ENCODE measurements at places on chromosomes 11 and 22.

- no peak for DNase-seq
Measured at GRCh38 chr11:35825386-35825785, 118.5 kb upstream of the LDLRAD3 start.

- no peak for DNase-seq
Measured at GRCh38 chr22:32801537-32802236, at the start of gene TIMP3. TIMP3 (plus strand) TSS chr22:32801705; CDS start chr22:32802002, 297 bp downstream.

DNA sequence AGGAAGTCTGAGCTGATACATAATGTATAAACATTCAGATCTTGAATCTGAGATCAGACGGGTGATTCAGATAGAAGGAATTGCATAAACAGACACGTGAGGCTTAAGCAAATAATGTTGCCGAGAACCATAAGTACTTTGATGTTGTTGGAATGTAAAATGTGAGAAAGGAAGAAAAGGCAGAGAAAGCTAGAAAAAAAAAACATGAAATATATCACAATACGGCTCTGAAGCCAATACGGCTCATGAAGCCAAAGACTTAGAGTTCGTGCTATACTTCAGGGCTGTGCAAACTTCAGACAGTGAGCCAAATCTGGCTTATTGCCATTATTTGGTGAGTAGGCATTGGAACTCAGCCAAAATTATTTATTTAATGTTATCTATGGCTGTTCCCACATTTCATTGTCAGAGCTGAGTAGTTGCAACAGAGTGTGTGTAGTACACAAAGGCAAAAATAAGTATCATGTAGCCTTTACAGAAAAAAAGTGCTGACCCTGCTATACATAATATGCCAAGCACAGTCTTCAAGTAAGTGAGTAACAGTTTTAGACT, 673.3 kb downstream of the CNTN5 start:
- DNase-seq = no peak

- DNase-seq = no peak
Measured at GRCh38 chr11:28964811-28965210, 856.6 kb downstream of the METTL15 start.

DNA sequence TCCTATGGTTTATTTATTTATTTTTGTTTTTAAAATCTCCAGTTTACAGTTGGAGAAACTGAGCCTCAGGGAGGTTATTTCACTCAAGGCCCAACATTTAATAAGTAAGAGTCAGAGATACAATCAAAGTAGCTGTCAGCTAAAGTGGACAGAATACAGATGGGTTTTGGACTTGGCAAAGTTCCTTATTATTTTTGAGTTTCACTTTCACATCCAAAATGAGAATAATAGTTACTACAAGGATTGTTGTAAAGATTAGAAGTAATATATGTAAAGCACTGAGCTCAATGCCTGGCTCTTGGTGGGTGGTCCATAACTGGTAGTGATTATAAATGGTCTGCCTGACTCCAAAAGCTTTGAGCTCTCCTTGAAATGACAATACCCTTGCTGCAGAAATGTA, 87.5 kb upstream of the SESN3 start:
- no peak for DNase-seq

- no peak for DNase-seq
Measured at GRCh38 chr22:28188178-28188879, 269.3 kb upstream of the PITPNB start.

DNA sequence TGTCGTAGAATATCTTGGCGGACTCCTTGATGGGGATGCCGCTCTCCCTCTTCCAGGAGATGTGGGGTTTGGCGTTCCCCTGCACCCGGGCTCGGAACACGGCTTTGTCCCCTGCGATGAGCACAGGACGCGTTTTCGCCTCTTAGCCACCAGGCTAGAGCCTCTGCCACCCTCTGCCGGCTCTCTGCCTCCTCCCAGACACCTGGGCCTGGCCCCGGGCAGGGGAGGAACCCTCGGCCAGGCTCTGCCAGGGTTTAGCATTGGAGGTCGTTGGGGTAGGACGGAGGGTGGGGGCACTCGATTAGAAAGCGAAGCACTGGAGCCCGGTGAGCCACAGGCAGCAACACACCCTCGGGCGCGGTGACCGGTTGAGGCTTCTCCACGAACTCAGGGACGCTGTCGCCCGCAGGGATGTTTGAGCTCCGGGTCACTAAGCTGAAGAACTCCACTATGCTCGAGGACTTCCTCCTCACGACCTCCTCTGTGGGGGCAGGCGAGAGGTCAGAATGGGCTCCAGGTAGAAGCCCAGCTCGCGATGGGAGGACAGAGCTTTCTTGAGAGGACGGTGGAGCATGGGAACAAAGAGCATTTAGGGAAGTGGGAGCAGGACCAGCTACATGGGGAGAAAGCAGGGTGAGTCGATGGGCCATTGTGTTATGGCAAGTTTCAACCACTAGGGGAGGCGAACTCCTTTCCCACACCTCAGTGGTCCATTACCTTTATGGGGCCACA, 4.3 kb downstream of the IGSF22 start:
- DNase-seq = peak; percentile 58

DNA sequence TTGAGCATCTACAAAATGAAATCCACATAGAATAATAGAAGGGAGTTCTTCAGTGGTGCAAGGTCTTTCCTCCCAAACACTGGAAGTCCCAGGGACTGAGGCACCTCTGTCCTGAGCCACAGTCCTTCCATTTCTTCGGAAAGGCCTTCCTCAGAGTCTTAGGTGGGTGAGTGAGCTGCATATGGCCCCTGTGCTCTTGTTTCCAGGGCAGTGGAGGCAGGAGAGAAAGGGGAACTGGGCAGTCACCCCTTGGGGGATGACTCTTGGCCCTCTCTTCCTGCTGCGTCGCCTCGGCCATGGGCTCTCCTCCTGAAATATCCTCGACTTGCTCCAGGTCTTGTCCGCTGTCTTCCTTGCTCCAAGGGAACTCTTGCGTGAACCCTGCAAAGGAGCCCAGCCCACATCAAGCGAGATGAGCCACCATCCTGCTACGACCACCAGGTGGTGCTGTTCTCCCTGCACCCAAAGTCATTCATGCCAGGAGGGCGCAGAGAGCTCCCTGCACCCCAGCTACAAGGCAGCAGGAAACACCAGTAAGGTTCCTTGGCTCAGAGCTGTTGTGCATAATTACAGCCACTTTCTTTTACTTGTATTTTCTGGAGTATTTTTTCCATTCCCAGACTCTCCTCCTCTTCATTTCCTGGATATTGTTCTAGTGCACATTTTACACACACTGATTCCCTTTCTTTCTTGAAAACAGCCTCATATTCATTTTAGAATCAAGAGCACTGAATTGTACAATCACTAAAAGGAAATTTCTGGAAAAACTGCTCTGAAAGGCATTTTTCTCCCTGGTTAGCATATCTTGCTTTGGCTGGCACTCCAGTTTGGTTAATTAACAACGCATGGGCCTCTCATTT, 397.8 kb downstream of the OPCML start:
- peak; percentile 77 for DNase-seq

- DNase-seq = no peak
Measured at GRCh38 chr11:132551016-132551415, 981.3 kb downstream of the OPCML start.

DNA sequence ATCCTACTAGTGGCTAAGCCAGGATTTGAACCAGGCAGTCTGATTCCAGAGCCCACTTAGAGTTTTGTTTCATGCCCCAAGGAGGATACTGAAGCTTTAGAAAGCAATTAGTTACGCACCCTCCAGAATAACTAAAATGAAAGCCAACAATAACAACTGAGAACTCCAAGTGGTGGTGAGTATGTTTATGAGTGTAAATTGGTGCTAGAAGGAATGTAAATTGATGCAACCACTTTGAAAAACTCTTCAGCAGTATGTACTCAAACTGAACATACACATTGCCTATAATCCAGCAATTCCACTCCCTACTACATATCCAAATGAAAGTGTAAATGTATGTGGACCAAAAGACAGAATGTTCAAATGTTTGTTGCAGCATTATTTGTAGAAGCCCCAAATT, 6.7 kb upstream of the ARL14EP start:
- DNase-seq = no peak

GRCh38 chr22:24951942-24952836, at the start of gene KIAA1671:
KIAA1671 (plus strand) TSS chr22:24952716; CDS start chr22:25028000, 75,284 bp downstream.
- DNase-seq = peak; percentile 80

DNA sequence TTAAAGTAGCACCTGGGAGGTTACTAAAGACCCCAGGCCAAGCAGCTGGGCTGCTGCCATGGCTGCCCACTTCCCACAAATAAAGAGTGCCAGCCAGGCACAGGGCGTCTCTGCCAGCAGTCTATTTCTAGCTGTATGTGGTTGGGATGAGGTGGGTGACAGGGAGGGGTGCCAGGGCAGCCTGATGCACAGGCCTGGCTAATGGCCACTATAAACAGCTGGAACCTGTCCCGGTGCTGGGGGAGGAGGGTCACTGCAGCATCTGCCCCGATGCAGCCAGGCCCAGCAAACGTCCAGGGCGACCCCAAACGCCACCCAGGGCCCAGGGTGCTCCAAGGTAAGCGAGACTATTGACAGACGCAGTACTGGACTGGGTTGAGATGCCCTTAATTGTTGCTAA, 37.4 kb downstream of the SCUBE1 start:
- no peak for DNase-seq

- peak; percentile 14 for DNase-seq
Measured at GRCh38 chr11:76250520-76251225, 44.4 kb upstream of the WNT11 start.

- peak; percentile 82 for DNase-seq
Measured at GRCh38 chr11:59551659-59552521, 40.6 kb downstream of the OR4D9 start.

- no peak for DNase-seq
Measured at GRCh38 chr11:111734101-111734953, 31.9 kb downstream of the PPP2R1B start.

DNA sequence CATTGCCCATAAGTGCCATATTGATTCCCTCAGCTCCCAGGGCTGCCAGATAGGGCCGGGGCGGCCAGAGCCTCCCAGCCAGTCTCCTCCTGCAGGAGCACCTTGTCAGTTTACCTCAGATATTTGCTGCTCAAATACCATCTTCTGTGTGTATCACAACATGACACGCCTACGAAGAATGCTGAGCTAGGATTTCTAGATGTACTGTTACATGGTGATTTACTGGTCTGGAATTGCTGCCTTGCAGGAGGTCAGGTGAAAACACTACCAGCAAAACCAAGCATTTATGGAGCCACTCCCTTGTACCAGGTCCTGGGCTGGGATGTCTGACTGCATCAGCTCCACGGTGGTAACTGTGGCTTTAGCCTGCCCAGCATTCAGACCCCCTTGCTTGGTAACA, 11.8 kb downstream of the MICAL3 start:
- DNase-seq = no peak

- no peak for DNase-seq
Measured at GRCh38 chr22:27088026-27088425, 430.6 kb downstream of the MIAT start.

DNA sequence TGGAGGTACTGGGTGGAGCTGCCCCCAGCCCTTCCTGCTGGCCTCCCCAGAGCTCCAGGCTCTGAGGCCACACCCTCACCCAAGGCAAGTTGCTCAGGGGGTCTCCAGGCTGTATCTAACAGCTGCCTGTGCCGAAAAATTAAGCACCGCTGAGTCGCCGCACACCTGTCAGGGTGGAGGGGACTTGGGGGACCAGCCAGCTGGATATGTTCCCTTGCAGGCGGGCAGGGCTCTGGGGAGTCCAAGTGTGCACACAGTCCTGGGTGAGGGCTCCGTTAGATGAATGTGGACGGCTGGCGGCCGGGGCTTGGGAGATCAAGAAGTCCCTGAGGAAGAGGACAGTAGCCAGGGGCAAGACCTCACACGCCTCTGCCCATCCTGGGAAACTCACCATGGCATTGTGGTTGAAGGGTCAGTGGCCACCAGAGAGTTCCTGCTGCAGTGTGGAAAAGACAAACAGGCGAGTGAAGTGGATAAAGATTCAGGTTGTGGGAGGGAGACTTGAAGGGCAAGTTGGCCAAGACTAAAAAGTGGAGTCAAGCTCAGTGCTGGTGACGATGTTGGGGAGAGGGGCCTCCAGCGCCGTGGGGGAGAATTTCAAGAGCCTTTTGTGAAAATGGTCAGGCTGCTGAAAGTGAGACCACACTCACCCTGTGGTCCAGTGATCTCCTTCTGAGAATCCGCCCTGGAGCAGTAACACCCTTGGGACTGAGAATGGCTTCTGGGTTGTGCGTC, 69.6 kb downstream of the CDKN1C start:
- no peak for DNase-seq

DNA sequence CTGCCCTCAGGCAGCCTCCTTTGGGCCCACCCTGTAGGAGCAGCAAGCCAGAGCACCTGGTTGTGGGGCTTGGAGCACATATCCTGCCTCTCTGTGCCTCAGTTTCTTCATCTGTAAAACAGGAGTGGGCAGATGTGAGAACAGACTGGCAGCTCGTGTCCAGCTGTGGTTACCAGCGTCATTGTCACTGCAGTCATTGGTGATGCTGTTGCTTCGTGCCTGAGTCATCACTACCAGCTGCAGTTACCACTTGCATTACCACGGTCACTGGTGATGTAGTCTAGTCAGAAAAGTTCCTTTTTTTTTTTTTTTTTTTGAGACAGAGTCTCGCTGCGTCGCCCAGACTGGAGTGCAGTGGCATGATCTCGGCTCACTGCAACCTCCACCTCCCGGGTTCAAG, 20.4 kb downstream of the RSPH14 start:
- no peak for DNase-seq

- no peak for DNase-seq
Measured at GRCh38 chr11:79352349-79352703, 88.5 kb downstream of the TENM4 start.

DNA sequence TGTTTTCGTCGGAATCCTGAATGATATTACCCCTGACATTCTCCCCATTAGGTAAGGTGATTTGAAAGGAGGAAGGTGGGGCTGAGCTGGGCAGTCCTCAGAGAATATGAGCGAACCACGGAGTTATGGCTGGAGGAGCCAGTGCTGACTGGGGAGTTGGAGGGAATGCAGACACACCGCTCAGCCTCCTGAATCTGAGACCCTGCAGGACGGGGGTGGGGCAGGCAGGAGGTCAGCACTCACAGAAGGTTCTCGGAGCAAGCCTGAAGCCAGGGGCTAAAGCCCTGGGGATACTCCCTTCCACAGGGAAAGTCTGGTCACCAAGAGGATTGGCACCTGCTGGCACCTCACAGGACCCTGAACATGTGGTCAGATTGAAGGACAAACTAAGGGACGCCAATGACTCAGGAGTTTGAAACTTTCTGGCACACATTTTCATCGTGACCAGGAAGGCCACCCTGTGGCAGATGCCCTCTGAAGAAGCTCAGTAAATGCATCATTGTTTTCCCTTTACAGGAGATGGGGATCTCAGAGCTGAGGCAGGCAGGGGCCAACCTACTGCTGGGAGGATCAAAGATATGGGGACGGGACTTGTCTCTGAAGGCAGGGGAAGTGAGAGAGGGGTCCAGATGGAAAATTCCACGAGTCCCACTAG, 26.9 kb upstream of the FCHSD2 start:
- no peak for DNase-seq

- no peak for DNase-seq
Measured at GRCh38 chr22:45518580-45518991, 15.9 kb downstream of the FBLN1 start.

GRCh38 chr11:19435306-19435989, 194.7 kb upstream of the E2F8 start:
- peak; percentile 26 for DNase-seq
